T-helper 22 cell (primary cell): ENCODE measurements at places on chromosomes 12 and 14.

DNA sequence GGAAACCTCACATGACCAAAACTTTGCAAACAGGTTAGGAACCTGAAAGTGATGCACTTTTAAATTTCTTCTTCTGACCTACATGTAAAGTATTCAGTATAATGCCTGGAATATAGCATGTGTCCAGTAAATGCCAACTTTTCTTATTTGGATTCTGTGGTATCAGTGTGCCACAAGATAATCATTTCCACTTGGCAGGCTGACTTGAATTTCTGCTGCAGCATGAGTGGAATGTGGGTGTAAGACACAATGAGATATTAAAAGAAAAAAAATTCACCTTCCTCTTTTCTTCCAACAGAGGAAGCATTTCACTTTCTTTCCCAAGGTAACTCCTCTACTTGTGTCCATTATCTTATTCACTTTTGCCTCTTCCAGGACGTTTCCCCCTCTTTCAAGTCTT lies 141.9 kb upstream of the PRKD1 start:
- no peak for DNase-seq

DNA sequence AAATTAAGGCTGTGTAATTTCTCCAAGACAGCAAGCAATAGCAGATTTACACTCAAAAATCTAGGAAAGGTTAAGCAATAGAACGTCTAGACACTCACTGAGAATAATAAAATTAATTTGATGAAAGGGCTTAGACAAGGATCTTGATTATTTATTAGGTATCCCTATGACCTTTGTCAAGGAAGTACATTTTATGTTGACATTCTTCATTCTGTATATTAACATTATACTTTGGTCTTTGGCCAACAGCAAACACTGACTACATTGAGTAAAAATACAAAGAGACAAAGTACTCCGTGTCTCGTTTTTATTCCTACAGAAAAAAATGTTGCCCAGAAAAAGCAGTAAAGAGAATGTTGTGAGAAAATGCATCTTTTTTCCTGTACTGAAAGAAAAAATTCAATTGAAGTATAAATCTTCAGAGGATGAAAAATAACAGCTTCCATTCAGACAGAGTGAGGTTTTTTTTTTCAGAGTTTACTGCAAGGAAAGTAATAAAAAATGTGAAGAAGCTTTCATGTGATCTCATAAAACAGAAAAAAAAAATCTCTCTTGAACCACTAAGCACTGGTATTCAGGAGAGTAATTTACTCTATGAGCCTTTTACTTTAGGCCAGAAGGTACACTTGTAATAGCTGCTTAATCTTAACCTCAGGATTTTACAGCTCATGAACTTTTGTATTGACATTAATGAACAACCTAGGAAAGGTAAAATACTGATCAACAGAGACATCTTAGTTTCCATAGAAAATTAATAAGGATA lies 605.0 kb downstream of the FSCB start:
- no peak for DNase-seq

DNA sequence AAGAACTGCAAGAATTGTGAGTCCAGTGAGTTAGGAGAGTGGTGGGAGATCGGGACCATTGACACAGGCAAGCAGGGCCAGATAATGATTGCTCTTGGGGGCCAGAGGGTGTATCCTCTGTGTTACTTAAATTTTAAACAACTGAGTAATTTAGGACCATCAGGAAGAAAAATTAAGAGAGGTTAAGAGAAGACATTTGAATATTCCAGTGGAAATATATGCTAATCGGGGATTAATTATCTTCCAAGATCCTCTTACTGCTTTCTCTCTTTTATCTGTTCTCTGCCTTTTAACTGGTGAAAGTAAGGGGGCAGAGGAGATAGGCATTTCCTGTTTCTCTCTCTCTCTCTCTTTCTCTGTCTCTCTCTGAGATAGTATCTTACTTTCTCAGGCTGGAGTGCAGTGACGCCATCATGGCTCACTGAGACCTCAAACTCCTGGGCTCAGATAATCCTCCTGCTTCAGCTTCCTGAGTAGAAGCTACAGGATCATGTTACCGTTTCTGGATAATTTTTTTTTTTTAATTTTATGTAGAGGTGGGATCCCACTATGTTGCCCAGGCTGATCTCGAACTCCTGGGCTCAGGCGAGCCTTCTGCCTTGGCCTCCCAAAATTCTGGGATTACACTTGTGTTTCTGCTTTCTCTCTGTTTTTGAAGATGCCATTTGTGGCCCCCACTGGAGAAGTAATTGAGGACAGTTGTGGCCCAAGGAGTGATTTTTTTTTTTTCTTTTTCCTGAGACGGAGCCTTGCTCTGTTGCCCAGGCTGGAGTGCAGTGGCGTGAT lies 85.1 kb downstream of the DIP2B start:
- DNase-seq: no peak

DNA sequence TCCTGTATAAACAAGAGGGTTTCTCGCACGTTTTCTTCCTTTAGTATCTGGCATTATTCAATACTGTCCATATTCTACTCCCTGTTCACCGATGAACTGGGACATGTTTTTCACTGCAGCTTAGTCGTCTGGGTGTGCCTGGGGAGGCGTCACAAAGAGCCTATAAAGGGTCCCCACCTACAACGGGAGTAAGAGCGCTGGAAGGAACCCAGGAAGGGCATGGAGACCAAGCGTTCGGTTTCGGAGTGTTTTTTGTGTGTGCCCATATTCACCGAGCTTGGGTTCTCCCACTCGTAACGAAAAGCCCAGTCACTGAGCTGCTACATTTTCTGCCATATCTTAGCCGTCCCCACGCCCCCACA lies 592 bp upstream of the USP15 start:
- no peak for DNase-seq

GRCh38 chr12:27673101-27673718 lies 23.0 kb upstream of the REP15 start:
- DNase-seq: no peak

- peak; percentile 70 for DNase-seq
These were observed at the start of gene NDRG2 for GRCh38 chr14:21024585-21025370. NDRG2 (minus strand) TSS chr14:21025061; CDS start chr14:21023315, 1,746 bp downstream.

DNA sequence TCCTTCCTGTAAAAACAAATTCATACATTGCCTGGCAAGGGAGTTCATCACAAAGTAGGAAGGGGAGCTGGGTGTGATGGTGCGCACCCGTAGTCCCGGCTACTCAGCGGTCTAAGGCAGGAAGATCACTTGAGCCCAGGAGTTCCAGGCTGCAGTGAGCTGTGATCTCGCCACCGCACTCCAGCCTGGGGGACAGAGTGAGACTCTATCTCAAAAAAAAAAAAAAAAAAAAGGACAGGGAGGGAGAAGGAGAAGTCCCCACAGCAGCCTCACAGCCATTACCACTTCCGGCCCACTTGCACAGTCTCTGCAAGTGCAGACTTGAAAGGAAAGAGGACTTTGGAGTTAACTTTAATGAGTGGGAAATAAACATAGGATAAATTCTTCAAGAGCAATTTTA lies 121.0 kb downstream of the FBXL14 start:
- no peak for DNase-seq

GRCh38 chr14:75342762-75343599 lies 64.4 kb downstream of the FOS start:
- no peak for DNase-seq

GRCh38 chr14:61471297-61472005 lies 150.1 kb downstream of the PRKCH start:
- no peak for DNase-seq

GRCh38 chr12:107115119-107115518 lies 21.8 kb upstream of the CRY1 start:
- DNase-seq: no peak

- no peak for DNase-seq
These were observed 130.2 kb downstream of the TSHR start for GRCh38 chr14:81085596-81085995.

GRCh38 chr12:123151457-123152454 lies 866 bp upstream of the PITPNM2 start:
- DNase-seq: no peak

- DNase-seq: no peak
These were observed 179.7 kb downstream of the RAD51B start for GRCh38 chr14:67999290-67999689.

GRCh38 chr12:109558374-109559199 lies 14.7 kb downstream of the MMAB start:
- no peak for DNase-seq

GRCh38 chr14:52802597-52802996 lies 11.2 kb upstream of the GNPNAT1 start:
- no peak for DNase-seq

GRCh38 chr14:74259513-74259912 lies 20.3 kb downstream of the VSX2 start:
- DNase-seq: no peak

GRCh38 chr14:44759277-44759676 lies 202.5 kb downstream of the KLHL28 start:
- DNase-seq: no peak

DNA sequence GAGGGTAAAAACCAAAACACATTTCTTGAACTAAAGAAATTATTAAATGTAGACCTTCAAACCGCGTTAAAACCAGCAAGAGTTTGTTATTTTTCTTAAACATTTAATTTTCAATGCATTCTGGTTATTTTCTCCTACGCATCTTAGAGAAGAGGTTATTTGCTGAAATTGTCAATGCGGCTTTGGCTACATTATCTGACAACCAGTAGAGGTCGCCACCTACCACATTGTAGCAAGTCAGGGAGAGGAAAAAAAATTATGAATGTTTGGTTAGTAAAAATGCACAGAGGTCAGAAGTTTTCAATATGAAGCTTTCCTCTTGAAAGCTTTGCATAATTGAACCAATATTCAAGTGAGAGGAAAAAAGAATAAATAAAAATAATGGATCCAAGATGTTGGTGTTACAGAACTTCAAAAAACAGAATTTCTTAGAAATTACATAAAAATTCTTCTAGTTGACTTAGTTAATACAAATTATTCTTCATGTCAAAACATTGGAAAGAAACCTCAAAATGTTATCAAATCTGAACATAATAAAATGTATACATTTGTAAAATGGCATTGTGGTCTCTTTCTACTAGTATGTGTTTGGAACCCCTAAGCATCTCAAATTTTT lies 159.4 kb upstream of the TMTC2 start:
- no peak for DNase-seq

- no peak for DNase-seq
These were observed 262.6 kb upstream of the BTG1 start for GRCh38 chr12:92408072-92408900.

DNA sequence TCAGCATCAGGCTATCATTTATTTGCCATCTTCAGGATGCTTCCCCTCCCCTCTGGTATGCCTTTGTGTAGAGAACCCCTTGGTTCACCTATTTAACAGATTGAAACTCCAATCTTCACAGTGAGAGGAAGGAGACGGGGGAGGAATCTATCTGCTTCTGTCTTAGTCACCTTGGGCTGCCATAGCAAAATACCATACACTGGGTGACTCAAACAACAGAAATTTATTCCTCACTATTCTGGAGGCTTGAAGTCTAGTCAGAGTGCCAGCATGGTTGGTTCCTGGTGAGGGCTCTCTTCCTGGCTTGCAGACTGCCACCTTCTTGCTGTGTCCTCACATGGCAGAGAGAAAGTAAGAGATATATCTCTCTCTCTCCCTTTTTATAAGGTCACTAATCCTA lies 13.5 kb upstream of the EML1 start:
- DNase-seq: no peak

DNA sequence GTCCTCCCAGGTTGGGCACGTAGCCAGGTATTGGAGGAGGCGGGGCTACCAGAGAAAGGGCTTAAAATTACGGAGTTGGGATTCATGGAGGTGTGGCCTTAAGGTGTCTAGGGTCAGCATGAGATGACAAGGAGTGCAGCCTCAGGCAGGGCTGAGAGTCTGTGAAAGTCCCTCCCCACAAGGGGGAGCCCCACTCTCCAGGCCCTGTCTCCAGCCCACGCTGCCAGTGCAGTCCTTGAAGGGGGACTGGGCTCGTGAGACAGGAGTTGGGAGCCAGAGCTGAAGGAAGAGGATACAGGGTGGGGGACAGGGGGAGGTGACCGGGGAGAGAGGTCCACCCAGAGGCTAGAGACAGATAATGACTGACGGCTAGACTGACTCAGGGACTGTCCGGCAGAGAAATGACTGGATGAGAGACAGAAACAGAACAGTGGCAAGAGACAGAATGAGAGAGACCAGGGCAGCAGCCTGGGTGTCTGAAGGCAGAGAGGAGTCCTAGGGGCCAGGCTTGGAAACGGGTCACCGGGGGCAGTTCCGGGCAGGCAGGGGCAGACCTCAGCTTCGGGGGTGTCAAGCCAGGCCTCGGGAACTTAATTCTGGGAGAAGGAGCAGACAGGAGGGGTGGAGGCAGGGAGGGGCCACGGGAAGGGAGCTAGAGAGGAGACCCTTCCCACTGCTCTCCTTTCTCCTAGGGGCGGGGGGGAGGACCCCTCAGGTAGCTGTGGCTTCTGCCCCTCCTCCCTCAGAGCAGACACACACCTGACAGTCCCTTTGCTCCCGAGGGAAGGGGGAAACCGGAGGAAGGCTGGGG lies 970 bp downstream of the CDH24 start:
- DNase-seq: peak; percentile 36

- DNase-seq: no peak
These were observed 190.3 kb downstream of the KLHL28 start for GRCh38 chr14:44771496-44771895.

- DNase-seq: no peak
These were observed 7.7 kb upstream of the KICS2 start for GRCh38 chr12:64229796-64230195.

- no peak for DNase-seq
These were observed 12.5 kb downstream of the AHSA1 start for GRCh38 chr14:77470224-77470870.

DNA sequence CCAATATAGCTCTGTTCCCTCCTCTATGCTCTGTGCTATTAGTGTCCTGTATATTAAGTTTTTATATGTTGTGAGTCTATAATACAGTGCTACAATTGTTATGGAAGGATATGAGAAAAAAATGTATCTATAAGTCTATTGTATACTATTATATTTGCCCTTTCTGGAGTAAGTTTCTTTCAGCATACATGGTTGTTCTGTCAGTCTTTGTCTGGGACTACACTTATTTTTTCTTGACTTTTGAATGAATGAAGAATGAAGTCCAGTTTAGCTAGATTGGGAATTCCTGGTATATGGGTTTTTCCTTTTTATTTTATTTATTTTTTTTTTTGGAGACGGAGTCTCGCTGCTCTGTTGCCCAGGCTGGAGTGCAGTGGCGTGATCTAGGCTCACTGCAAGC lies 76.0 kb upstream of the DNM1L start:
- DNase-seq: no peak

DNA sequence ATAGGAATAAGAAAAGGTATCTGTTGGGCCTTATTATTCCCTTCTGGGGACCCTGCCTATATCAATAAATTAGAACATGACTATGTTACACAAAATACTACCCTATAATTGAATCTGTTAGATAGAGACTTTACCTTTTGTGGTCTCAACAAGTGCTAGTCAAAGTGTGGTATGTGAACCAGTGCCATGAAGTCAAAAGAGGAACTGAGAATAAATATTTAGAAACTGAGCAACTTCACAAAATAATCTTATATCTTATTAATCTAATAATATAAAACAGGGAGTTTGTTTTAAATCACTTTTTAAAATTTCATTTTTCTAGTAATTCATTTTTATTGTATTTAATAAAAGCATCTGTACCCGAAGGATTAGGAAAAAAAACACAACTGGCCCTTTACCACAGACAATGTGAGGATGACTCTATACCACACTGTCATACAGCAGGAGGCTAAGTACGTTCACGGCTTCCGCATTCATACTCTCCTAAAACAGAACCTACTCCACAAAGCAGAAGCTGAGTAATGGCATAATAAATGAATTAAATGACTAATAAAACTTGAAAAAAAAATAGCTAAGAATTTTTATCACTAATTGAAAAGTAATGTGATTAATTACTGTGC lies 42.1 kb downstream of the SEC23A start:
- no peak for DNase-seq

- DNase-seq: no peak
These were observed 31.4 kb downstream of the FLVCR2 start for GRCh38 chr14:75609606-75610475.

GRCh38 chr12:122835750-122836026 lies 431 bp downstream of the HIP1R start:
- no peak for DNase-seq
